ENCODE measurements at places on chromosomes 13 and 19.
A peak's percentile ranks its signal among the peaks of the same experiment; 100 is the strongest.

DNA sequence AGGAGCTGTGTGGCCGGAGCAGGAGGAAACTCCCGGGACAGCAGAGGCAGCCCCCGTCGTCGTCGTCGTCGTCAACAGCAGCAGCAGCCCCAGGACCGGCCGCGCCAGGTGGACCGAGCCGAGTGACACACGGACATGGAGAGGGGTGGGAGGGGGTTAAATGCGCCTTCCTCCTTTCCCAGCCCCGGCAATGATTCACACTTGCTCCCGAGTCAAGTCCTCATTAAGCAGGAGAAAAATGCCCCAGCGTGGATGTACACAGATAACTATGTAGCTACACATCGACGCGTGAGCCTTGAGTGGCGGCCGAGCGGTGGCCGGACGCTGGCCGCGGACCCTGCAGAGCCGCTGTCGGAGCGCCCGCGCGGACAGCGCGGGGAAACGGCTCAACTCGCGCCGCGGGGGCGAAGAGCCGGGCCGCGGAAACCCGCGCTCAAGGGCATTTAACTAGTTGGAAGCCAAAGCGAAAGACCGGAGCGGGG is 645 bp downstream of the UBL3 start:
- peak; percentile 7 for DNase-seq

DNA sequence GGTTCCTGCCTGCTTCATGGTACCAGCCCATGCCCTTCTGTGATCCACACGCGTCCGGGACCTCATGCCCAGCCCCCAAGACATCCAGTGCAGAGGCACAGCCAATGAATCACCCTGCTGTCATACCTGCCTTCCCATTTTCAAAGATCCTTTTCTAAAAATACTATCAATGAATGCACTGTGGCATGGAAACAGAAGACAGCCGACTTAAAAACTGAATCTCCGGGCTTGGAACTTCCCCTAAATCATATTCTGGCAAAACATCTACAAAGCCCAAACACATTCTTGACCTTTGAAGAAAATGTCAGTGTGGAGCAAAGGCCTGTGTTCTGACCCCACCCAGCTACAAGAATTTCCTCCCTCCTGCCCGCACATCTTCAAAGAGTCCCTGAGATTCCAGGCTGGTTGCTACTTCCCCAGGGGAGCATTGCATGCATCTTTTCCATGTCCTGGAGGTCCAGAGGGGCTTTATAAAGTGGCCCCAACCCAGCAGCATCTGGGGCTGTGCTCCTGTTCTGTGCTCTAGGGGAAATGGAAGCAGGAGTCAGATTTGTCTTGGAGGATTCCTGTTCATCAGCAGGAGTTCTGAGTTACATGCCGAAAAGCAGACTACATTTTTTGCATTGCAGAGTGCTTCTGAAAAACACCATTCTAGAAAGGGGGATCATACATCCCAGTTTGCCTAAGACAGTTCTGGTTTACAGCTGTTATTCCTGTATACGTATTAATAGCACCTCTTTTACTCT is 135.2 kb downstream of the USP12 start:
- no peak for DNase-seq

DNA sequence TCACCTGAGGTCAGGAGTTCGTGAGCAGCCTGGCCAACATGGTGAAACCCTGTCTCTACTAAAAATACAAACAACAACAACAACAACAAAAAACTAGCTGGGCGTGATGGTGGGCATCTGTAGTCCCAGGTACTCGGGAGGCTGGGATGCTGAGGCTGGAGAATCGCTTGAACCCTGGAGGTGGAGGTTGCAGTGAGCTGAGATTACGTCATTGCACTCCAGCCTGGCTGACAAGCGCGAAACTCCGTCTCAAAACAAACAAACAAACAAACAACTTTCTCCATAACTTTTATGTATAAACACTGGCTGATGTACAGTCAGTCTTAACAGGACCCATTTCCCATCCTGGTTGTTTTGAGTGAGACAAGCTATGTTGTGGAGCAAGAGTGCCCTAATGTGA is 5.8 kb upstream of the CYP4F8 start:
- no peak for DNase-seq

GRCh38 chr19:3768015-3768747 is 3.8 kb downstream of the RAX2 start:
- no peak for DNase-seq

DNA sequence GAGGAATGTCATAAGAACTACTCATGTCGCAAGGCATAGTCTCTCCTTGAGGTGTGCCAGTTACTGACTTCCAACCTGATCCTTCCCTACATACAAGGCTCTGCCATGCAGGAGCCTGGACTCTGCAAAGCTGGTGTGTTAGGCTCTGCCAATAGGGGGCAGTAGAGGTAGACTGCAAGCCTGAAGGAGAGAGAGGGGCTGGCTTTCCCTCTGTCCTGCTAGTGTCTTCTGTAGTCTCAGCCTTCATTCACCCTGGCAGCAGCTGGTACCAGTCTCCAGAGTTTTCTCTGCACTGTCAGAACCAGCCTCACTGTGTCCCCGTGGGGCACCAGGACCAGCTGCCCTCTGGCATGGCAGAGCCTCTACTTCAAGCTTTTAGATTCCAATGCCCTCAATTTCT is 14.5 kb downstream of the SHISA2 start:
- no peak for DNase-seq

DNA sequence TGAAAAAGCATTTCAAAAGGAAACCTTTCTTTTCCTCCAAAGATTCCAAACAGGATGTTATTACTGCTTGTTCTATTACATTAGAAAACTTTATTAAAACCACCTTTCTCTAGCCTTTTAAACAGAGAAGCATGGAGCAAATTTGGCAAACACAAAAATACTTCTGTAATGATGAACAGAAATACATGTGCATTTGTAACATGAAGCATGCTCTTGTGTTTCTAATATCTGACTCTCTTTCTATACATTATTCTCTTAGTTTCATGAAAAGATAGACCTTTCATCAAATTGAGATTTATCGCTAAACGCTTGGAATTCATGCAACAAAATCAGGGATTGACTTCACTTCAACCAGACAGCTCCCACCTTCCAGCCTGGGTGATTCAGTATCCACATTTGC is 152.8 kb upstream of the IRS2 start:
- DNase-seq: no peak

DNA sequence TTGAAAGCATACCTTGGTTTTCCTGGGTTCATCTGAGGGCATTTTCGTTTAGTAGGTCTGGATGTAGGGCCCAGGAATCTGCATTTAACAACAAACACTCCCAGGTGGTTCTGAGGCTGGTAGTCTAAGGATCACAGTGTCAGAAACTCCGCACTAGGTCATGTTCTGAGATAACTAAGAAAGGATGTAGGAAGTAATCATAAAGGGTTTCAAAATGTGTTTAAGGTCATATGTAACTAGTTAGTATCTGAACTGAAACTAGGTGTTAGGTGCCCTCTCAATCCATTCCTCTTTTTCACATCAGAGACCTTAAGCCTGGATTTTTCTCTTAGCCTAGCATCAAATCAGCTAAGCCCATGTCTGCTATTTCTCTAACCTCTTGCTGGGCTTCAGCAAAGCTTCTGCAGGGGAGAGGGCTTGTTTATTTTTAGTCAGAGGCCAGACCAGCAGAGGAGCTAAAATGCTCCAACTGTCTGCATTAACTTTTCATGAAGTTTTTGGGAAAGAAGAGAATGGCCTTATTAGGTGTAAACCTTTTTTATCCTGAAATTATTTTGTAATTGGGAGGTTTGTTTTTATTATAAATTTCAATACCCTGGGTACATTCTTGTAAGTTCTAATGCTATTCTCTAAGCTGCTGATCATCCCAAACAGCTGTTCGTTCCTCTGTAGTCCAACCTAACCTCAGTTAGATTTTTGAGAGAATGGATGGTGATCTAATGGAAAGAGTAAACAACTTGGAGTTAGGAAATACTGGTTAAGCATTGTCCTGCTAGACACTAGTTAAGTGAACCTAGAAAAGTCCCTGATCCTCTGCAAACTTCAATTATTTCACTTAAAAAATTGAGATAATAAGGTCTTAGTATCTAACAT is 262.8 kb upstream of the RFC3 start:
- DNase-seq: no peak

DNA sequence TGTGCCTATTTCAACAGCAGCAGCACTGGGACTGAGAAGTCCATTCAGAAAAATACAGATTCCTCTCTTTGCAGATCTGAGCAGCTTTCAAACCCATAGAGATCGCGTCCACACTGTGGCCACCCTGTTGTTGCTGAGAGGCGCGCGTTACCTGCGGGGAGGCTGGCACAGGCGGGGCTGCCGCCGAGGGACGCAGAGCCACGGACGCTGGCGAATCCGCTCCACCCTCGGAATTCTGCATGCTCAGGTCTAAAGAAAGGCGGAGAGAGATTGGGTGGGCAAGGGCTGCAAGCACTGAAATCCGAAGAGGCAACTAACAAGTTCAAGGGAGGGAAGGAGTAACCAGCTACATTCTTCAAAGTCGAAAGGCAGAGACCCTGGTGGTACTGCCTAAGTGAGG is 63.0 kb downstream of the RFX2 start:
- no peak for DNase-seq

DNA sequence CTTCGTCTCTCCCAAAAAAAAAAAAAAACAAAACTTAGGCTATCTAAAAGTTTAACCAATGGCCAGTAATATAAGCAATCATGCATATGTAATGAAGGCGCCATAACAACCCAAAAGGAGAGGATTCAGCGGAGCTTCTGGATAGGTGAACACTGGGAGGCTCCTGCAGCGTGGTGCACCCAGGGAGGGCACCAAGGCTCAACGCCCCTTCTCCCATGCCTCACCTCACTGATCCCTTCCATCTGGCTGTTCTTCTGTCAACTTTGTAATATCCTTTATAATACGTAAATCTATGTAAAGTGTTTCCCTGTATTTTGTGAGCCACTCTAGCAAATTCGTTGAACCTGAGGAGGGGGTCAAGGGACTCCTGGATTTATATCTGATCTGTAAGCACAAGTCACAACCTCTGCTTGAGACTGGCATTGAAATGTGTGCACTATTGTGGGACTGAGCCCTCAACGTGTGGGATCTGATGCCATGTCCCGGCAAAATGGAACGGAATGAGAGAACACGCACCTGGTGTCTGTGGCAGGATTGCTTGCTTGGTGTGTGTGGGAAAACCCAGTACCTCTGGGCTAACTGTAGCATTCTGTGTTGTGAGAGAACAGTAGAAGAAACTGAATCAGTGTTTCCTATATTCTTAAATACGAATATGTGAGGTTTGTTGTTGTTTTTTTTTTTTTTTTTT is 521 bp upstream of the ZNF665 start:
- DNase-seq: no peak

DNA sequence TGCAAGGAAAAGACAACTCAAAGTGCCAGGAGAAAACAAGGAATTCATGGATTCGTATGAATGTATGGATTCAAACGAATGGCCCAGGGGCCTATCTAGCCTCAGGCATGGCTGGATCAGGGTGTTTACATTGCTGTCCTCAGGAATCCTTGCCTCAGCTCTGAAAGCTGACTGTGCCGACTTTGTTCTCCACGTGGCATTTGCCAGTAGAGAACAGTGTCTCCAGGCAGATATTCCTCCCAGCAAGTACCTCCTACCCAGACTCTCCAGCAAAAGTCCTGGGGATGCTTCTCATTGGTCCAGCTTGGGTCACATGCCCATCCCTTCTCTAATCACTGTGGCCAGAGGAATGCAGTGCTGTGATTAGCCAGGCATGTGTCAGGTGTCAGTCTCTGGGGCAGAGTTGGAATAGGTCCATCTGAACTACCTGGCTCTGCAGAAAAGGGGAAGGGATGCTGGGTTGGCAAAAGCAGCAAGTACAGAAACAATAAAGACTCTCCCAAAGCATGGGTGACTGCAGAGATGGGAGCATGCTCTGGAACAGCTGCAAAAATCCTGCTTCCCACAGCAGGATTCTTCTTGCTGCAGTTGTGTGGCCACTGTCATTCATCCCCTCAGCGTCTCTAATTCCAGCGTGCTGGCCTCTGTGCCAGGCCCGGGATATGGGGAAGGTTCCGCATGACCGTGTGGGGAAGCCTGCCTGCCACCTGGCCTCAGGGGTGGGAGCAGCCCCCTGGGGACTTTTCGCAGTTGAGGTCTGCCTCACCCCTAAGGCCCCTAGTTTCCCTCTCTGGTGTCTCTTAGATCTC is 30.0 kb downstream of the CCNE1 start:
- DNase-seq: no peak

GRCh38 chr19:52343548-52343947 is 7.5 kb downstream of the ZNF610 start:
- DNase-seq: peak; percentile 28

GRCh38 chr13:104309431-104309830 is 1243.2 kb upstream of the SLC10A2 start:
- DNase-seq: no peak

DNA sequence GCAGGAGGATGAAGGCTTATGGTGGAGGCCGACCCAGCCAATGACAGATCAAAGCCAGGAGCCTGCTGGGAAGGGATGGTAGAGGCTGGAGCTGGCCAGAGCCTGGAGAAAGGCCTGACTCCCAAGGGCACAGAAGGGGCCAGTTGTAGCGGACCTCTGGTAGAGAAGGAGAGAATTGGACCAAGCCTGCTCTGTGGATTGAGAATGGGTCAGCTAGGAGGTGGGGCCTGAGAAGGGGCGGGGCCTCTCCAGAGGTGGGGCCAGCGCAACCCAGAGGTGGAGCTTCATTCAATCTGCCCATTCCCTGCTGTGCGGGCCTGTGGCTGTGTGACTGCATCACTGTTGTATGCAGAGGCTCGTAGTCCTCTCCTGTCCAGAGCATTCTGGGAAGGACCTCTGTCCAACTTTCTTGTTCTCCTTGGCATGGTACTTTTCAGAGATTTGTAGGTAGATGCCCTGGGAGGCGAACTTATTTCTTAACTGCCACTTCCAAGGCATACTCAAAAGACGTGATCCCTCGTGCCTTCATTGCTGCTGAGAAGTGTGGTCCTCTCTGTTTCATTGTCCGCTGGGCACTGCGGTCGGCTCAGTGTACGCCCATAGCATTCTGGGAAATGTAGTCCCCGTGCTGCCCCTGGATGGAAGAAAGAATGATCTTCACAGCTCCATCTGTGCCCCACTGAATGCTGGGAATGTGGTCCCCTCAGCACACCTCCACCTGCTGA is 6.7 kb downstream of the GRIN2D start:
- DNase-seq: no peak

- no peak for DNase-seq
These were observed 396.9 kb downstream of the KCTD12 start for GRCh38 chr13:76489274-76489673.

DNA sequence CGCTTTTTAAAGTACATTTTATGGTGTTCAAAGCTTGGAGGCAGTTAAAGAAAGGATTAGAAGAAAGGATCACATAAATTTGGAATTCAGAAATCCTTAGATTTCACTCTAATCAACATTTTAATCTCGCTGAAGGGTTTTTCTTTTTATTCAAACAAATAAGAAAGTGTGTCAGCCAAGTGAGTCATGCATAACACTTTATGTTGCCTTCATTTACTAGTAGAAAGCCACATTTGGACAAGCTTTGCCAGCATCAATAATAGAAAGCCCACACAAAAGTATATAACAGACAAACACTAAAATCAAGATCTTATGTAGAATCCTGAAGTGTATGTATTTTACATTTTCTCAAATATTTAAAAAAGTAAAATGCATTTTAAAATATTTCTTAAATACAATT is 154.9 kb upstream of the TRPC4 start:
- DNase-seq: no peak

All from activated T-cell treated with anti-CD3 and anti-CD28 coated beads for 1 hour (primary cell).